Transverse colon (tissue), 4 donors: ENCODE measurements at places on chromosomes 5 and 9. TPM values are rescaled to one million over a fixed set of nuclear protein-coding genes. Genes with fewer than 3 reads are reported as not detected.

Gene PTGER4
- total RNA-seq, result 106 TPM

DNA sequence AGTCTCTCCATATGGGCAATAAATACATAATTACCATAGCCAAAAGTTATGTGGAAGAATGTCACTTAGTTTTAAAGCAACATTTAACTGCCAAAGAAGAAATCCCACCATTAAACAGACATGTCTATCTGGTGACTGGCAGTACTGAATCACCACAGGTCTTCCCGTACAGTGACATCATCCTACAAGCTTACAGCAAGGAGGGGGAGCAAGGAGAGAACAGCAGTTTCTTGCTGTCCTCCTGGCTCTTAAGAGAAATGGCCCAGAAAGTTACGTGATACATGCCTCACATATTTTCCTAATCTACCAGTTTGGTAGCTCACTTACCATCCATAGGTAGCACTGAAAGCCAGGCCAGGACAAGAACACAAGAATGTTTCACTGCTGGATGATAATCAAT, 671.0 kb downstream of the DMRTA1 start:
- no peaks in the 10 kb centered on the region for H3K36me3 ChIP-seq
- H3K27ac ChIP-seq, result no peak overlapping the region
- H3K4me3 ChIP-seq, result no peak overlapping the region
- no peak for DNase-seq

Gene C6
- 2.0 TPM for total RNA-seq

GRCh38 chr5:9124838-9125237, 421.0 kb downstream of the SEMA5A start:
- no peaks in the 10 kb centered on the region for H3K27me3 ChIP-seq
- no peaks in the 10 kb centered on the region for H3K4me1 ChIP-seq
- no peak overlapping the region for H3K27ac ChIP-seq

GRCh38 chr5:123422433-123423277, 548 bp downstream of the CEP120 start:
- peak overlapping the region; percentile 81 for H3K4me3 ChIP-seq
- H3K27ac ChIP-seq, result peak overlapping the region; percentile 95
- no peaks in the 10 kb centered on the region for H3K36me3 ChIP-seq

DNA sequence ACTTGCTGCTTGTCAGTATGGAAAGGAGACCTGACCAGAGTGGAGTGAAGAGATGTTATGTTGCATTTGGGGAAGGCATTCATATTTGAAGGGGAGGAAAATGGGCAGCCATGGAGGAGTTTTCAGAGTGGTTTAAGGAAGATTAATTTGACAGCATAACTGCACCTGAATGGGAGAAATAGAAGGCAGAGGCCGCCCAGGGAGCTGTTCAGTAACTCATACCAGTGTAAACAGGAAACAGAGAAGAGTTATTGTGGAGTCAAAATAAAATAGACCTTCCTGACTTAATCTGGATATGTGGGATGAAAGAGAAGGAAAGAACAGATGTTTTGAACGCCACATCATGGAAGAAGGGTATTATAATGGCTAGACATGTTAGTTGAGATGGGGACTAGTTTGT, 13.4 kb downstream of the SLC44A1 start:
- H3K27ac ChIP-seq, result peak overlapping the region; percentile 81
- H3K4me1 ChIP-seq, result peaks cover 81% of the 10 kb centered on the region
- no peak overlapping the region for H3K4me3 ChIP-seq
- DNase-seq, result no peak
- no peaks in the 10 kb centered on the region for H3K27me3 ChIP-seq

DNA sequence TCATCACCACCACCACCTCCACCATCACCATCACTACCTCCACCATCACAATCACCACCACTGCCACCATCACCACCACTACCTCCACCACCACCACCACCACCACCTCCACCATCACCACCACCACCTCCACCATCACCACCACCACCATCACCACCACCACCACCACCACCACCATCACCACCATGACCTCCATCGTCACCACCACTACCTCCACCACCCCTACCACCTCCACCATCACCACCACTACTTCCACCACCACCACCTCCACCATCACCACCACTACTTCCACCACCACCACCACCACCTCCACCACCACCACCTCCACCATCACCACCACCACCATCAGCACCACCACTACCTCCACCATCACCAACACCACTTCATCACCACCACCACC, 23.5 kb upstream of the ADCY2 start:
- no peak overlapping the region for H3K27ac ChIP-seq
- H3K27me3 ChIP-seq, result no peaks in the 10 kb centered on the region
- no peaks in the 10 kb centered on the region for H3K4me1 ChIP-seq
- H3K36me3 ChIP-seq, result no peaks in the 10 kb centered on the region

DNA sequence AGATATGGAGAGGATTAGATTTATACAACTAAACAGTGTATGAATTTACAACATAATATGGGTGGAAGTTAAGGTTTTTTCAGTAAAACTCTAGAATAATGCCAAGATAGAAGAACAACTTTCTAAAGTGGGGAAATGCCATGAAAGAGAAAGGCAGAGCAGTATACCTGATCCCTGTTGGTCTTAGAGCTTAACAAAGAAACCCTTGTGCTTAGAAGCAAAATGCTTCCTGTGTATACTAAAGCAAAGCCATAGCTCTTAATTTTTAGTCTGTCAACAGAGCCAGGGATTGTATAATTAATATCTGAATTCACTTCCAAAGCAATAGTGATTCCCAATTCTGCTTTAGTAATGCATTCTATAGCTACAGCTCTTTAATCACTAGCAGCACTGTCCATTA, 14.4 kb downstream of the C9orf85 start:
- no peak overlapping the region for H3K27ac ChIP-seq
- no peak overlapping the region for H3K4me3 ChIP-seq
- no peaks in the 10 kb centered on the region for H3K36me3 ChIP-seq
- no peak for DNase-seq
- peaks cover 11% of the 10 kb centered on the region for H3K4me1 ChIP-seq

Gene RNF180
- 8.0 TPM for total RNA-seq

DNA sequence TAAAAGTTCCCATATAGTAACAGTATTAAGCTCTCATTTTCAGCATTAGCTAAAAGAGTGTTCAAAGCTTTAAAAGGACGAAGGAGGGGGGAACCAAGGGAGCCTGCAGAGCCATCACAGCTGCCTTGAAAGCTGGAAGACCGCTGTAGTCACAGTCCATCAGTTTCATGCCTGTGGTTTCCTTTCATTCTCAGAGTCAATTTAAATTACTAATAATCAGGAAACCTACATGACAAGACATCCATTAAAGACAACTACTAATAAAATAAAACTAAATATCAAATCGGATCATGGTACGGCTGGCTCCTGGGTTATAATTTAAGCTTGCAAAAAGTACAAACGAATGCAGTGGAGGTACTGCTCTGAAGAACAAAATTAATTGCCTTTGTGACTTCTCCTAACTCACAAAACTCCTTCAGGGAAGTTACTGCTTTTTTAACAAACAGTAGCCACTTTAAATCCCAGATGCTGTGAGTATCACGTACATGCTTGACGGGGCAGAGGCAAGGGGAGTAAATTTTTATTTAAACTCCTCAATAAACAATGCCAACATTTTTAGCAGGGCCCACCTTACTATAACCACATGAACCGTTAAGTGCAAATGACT, 213.5 kb downstream of the DENND1A start:
- no peak overlapping the region for H3K4me3 ChIP-seq
- DNase-seq, result no peak

Gene COL23A1
- 1.4 TPM for total RNA-seq

GRCh38 chr5:2669259-2669658, 82.2 kb downstream of the IRX2 start:
- no peaks in the 10 kb centered on the region for H3K4me1 ChIP-seq
- no peaks in the 10 kb centered on the region for H3K27me3 ChIP-seq
- H3K36me3 ChIP-seq, result no peaks in the 10 kb centered on the region

GRCh38 chr5:7209658-7210057, 186.3 kb upstream of the ADCY2 start:
- peak; percentile 10 for DNase-seq
- no peak overlapping the region for H3K4me3 ChIP-seq
- peaks cover 3% of the 10 kb centered on the region for H3K4me1 ChIP-seq
- H3K36me3 ChIP-seq, result no peaks in the 10 kb centered on the region

DNA sequence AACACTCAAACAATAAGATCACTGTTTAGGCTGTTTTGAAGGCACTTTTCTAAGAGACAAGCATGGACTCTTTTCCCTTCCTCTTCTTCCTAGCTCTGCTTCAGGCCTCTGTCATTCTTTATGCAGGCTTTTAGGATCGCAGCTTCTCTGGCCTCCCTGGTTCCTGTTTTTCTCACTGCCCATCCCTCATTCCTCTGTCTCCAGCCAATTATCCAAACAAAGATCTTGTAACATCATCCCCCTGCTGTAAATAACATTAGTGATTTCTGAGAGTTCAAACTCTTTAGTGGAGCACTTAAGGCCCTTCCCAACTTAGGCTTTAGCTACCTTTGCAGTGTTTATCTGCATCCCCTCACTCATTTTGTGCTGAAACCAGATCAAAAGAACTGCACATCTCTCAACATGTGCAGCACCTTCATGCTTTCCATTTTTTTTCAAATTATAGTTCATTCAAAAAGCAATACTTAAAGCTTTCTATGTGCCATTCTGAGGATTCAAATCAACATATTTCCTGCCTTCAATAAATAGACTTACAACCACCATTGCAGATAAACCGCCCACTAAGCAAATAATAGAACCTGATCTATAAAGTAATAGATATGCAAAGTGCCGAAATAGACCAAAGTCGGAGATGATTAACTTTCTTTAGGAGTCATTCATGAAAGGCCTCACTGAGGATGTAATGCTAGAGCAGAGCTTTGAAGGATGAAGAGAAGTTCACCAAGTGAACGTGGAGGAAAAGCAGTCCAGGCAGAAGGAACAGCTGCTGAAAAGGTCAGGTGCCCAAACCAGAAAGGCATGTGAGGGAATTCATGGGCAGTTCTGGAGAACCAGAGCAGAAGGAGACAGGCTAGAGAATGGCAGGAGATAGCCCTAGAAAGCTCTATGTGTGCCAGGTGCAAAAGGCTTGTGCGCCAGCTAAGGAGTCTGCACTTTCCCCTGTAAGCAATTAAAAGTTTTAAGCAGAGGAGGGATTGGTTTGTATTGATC, 95.8 kb upstream of the ZNF366 start:
- no peaks in the 10 kb centered on the region for H3K36me3 ChIP-seq
- H3K27me3 ChIP-seq, result no peaks in the 10 kb centered on the region
- H3K4me3 ChIP-seq, result no peak overlapping the region
- H3K27ac ChIP-seq, result no peak overlapping the region

DNA sequence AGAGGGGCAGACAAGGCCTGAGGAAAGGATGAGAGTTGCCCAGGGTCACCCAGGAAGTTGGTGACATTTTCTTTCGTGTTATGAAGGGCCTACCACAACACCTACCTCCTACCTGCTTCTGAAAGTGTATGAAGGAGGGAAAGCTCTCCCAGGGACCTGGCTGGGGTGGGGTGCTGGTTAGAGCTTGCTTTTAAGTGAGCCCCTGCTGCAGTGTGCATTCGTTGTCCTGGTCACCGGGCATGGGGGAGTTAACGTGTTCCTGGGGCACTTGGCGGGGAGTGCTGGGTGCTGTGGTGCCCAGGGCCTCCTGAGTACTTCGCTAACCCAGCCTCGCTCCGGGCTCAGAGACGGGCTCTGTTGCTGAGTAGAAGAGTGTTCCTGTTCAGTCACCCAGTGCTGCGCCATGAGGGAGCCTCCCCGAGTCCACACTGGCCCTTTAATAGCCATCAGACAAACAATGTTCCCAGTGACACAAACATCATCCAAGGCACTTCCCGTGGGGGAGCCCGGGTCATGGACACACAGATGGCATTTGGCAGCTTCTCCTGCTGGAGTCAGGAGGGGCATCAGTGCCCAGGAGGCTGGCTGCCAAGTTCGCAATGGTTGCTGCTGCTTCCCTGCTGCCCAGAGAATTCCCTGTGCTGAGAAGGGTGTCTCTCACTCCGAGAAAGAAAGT, 85.7 kb downstream of the AMBP start:
- no peak for DNase-seq
- no peaks in the 10 kb centered on the region for H3K36me3 ChIP-seq

DNA sequence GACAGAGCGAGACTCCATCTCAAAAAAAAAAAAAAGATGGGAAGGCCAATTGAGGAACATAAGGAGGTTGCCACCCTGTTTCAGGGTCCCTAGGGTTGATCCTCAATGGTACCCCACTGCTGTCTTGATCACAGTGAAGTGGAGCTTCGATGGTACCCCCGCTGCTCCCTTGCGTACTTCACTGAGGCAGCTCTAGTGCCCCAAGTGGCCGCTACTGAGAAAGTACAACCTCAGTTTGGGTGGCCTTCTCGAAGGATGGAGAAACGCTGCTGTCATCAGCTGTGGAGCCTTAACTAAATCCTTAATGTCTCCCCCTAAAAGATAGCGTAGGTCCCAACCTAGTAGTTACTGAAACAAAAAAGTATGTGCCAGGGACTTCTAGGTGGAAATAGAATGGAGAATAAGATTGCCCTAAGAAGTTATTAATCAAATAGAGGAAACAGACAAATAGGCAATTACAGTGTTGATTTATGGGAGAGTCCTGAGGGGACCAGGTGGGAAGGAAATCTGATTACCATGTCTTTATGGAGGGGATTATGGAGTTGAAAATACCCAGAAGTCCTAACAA, 6.3 kb downstream of the TESK1 start:
- H3K27me3 ChIP-seq, result no peaks in the 10 kb centered on the region
- peaks cover 7% of the 10 kb centered on the region for H3K4me1 ChIP-seq
- no peak overlapping the region for H3K27ac ChIP-seq
- peak; percentile 45 for DNase-seq

Gene SCGB3A1
- not detected for total RNA-seq

Gene DBH
- total RNA-seq, result not detected

DNA sequence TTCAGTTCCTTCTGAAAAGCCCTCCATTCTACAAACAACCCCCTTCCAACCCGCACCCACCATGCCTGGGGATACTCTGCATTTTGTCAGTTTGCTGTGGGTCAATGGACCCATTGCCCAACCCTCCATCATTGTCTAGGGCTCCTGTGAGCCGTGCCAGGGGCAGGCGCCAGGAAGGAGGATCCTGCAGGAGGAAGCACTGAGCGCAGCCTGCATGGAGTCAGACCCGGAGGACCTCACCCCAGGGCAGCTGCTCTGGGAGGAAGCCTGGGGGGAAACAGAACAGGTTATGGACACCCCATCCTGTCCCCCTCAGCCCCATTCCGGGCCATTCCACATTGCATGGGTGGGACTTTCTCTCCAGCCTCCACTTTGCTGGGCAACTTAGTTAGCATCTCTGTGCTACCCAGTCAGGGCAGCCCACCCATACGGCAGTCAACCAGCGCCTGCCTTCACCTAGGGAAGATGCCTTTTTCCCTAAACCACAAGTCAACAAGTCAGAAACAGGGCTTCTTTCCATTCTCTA, 48.6 kb upstream of the VDAC1 start:
- no peaks in the 10 kb centered on the region for H3K27me3 ChIP-seq
- H3K4me3 ChIP-seq, result no peak overlapping the region
- no peak for DNase-seq
- no peaks in the 10 kb centered on the region for H3K4me1 ChIP-seq
- peak overlapping the region; percentile 3 for H3K27ac ChIP-seq

- peaks cover 98% of the 10 kb centered on the region for H3K27me3 ChIP-seq
- H3K36me3 ChIP-seq, result no peaks in the 10 kb centered on the region
- no peak for DNase-seq
- peaks cover 5% of the 10 kb centered on the region for H3K4me1 ChIP-seq
- peak overlapping the region; percentile 41 for H3K4me3 ChIP-seq
These were observed 1.4 kb upstream of the IRX4 start for GRCh38 chr5:1883925-1884677.

GRCh38 chr5:36653044-36653705, 46.8 kb downstream of the SLC1A3 start:
- no peak for DNase-seq
- no peaks in the 10 kb centered on the region for H3K27me3 ChIP-seq
- H3K4me1 ChIP-seq, result no peaks in the 10 kb centered on the region

Gene FCN2
- total RNA-seq, result not detected

Gene CMYA5
- total RNA-seq, result 0.37 TPM

Gene SMIM32
- total RNA-seq, result 6.4 TPM
